NCI-H2029 treated with DMSO at 0.1 percent for 48 hours (cell line): ENCODE measurements at places on chromosomes 7 and 10.

DNA sequence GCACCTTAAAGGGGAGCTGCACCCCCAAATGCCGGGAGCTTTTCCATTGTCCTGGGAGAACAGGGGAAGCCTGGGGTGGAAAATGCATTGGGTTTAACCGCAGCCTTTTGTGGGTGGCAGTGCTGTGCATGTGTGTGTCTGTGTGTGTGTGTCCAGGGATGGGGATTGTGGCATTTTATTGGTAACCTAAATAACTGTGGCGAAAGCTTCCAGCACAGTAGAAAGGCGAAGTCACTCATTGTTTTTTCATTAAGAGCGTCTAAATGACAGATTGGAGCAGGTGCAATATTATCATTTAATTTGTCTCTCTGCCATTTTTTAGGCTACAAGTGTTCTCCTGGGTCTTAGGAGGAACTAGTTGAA lies 55.1 kb downstream of the INSIG1 start:
- no peak for DNase-seq

GRCh38 chr10:113788604-113789083 lies 37.2 kb downstream of the PLEKHS1 start:
- DNase-seq, result no peak

- no peak for DNase-seq
Measured at GRCh38 chr7:141355032-141355431, 196.2 kb upstream of the AGK start.

DNA sequence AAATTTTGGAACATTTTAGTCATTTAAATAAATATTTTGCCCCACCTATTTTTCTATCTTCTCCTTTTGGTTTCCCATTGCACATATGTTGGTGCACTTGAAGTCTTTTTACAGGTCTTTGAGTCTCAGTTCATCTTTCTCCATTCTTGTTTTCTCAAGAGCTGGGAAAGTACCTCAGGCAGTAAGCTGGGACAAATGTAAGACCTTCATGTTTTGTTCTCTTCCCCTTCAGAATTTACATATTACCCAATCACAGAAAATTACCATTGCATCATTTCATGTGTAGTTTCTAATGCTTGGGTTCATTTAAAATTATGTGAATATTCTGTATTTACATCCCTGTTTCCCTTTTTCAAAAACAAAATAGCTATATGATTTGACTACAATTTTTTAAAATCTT lies 1150.0 kb upstream of the POT1 start:
- no peak for DNase-seq

DNA sequence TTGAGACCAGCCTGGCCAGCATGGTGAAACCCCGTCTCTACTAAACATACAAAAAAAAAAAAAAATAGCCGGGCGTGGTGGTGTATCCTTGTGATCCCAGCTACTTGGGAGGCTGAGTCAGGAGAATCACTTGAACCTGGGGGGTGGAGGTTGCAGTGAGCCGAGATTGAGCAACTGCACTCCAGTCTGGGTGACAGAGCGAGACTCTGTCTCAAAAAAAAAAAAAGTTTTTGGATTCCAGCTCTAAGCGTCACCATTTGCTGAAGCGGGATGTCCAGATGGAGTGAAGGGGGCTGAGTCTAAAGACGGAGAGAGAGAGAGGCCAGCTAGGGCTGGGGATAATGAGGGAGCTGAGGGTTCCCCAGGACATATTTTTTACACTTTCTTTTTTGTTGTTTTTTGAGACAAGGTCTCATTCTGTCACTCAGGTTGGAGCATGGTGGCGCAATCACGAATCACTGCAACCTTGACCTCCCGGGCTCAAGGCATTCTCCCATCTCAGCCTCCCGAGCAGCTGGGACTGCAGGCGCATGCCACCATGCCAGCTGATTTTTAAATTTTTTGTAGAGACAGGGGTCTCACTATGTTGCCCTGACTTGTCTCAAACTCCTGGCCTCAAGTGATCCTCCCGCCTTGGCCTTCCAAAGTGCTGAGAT lies 9.4 kb upstream of the HK1 start:
- no peak for DNase-seq

GRCh38 chr10:100208276-100208675 lies 21.1 kb downstream of the CHUK start:
- DNase-seq, result no peak

- DNase-seq, result no peak
Measured at GRCh38 chr10:131901181-131901829, 497 bp downstream of the PPP2R2D start.

- no peak for DNase-seq
Measured at GRCh38 chr10:8975535-8975934, 921.0 kb downstream of the GATA3 start.

- DNase-seq, result no peak
Measured at GRCh38 chr10:107160866-107161265, 3.6 kb downstream of the SORCS1 start.

DNA sequence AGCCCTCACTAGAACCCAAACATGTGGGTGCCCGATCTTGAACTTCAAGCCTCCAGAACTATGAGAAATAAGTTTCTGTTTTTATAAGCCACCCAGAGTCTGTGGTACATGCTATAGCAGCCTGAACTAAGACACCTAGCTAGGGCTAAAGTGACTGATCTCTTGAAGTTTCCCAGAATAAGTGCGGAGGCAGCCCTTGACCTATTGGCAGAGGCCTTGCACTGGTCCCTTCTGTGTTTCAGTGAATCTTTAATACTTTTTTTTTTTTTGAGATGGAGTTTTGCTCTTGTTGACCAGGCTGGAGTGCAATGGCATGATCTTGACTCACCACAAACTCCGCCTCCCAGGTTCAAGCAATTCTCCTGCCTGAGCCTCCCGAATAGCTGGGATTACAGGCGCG lies 85.1 kb downstream of the SVOPL start:
- no peak for DNase-seq

GRCh38 chr10:107474650-107475049 lies 310.1 kb upstream of the SORCS1 start:
- DNase-seq, result no peak

GRCh38 chr10:130470973-130471372 lies 334.8 kb downstream of the GLRX3 start:
- DNase-seq, result no peak

DNA sequence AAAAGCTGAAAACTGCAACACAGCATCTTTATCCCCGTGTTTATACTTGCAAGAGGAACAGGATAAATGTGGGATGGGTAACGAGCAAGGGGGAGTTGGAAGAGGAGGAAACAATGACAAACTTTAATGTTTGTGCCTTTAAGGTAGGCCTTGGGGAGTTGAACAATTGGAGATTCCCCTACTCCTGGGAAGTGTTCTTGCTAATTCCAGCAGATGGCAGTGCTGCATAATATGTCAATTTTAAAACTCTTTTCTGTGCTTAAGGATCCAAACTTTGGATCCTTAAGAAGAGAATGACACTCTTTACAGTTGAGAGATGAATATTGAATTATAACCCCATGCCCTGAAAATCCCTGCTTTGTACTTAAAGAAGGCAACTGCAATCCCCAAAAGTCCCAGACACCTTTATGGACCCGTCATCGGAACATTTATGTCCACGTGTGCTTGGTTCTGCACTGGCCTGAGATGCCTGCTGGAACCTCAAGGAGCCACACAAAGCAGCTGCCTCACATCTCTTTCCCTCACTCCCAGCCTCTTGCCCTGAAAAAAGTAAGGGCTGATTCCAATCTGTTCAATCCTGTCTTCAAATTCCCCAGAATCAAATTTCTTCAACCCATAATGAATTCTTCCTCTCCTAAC lies 12.0 kb downstream of the IFIT5 start:
- no peak for DNase-seq

- no peak for DNase-seq
Measured at GRCh38 chr7:7731732-7732131, 13.3 kb upstream of the RPA3 start.

DNA sequence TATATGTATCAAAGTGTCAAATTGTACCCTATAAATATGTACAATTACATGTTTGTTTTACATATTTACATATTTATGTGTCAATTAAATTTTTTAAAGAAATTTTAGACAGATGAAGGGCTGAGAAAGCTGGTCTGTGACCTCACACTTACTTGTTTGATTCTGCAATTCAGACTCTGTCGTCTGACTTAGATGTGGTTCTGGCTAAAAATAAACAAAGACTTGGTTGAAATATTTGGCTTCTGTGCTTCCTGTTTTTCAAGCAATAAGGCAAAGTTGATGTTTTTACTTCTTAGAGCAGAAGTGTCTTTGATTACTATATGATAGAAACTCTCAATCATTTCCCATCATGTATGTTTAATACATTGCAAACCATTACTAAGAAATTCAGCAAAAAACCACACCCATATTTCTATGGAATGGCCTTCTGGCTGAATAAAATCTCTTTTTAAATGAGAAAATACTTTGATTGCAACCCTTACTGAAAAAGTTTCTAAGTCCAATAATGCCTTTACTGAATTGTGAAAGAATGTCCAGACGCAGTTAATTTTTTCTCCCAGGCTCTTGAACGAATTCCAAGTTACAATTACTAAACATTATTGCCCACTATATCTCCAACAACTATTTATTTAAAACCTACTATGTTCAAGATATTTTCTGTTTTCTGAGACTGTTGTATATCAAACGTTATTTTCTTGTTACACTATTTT lies 59.5 kb upstream of the PRKG1 start:
- no peak for DNase-seq

GRCh38 chr7:16755397-16755796 lies 1.8 kb downstream of the TSPAN13 start:
- DNase-seq, result no peak

DNA sequence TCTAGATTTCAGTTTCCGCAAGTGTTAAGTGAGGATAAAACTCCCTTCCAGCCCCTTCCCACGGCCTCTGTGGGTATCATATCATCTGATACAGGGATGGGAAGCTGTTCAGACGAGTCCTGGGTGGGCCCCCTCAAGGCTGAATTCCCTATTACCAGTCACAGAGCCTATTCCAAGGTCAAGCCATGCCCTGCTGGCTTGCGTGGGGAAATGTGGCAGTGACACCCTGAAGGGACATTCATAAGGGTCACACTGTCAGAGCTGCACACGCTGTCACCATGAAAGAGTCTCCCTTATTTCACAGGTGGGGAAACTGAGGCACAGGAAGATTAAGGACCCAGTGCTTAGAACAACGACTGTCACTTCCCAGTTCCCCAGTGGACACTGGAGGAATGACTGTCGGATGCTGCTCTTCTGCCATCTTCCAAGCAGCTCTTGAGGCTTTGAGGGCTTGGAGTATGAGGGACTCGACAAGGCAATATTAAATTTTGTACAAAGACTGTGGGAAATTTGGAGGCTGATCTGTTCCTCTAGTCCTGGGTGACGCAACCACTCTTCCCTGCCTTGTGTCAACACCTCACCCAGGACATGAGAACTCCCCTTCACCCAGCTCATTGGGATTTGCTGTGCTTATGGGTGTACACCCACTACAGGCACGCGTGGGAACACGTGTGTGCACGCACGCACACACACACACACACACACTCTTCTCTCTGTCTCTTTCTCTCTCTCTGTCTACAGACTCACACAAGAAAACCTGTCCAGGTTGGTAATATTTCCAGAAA lies 386.0 kb downstream of the RPS24 start:
- no peak for DNase-seq

- no peak for DNase-seq
Measured at GRCh38 chr7:73896454-73896853, 35.5 kb downstream of the TMEM270 start.

DNA sequence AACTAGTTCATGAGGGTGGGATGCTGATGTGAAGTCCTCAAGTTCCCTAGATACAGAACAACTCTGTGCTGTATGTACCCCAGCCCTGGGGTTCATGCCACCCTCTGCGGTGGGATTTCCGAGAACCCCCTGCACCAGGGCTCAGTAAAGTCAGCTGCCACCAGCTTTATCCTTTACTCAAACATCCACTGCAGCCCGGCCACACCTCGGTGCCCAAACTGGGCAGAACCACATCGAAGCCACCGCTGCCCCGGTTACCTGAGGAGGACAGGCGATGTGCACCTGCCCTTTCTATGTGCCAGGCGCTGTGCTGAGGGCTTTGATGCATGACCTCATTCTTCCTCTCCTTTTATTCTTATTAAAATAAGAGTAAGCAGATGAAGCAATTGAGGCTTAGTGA lies 9.9 kb upstream of the CALML5 start:
- DNase-seq, result no peak

- no peak for DNase-seq
Measured at GRCh38 chr7:44716205-44716604, 32.4 kb upstream of the ZMIZ2 start.

DNA sequence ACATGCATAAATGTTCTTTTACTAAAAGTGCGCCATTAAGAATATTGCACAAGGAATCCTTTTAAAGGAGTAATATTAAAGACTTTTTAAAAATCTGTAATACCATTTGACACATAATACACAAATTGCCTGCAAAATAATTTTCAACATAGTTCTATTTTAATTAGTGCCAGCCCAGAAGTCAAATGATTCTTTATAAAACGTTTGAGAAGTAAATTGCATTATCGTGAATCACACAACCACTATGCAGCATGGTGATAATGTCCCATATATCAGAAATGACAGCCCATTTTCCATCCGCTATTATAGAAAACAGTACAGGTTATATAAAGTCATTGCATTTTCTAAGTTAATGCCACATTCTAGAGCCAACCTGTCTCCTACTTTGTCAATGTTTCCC lies 324.0 kb downstream of the IPMK start:
- DNase-seq, result no peak

DNA sequence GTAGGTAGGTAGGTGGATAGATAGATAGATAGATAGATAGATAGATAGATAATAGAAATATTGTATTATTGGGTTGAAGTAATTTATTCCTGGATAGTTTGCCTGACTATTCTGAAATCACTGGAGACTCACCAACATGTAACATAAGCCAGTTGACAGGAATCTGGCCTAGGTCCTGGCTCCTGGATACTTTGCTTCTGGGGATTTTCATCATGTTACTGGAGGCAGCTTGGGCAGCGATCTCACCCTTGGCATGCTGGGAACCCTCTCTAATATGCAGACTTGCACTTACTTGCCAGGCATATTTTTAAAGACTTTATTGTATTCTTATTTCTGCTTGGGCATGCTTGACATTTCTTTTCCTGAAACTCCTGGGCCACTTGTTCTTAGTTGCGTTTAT lies 709.1 kb upstream of the FZD8 start:
- DNase-seq, result no peak

GRCh38 chr7:15765753-15766152 lies 79.3 kb upstream of the MEOX2 start:
- no peak for DNase-seq

GRCh38 chr10:124384591-124385190 lies 34.0 kb downstream of the OAT start:
- no peak for DNase-seq

DNA sequence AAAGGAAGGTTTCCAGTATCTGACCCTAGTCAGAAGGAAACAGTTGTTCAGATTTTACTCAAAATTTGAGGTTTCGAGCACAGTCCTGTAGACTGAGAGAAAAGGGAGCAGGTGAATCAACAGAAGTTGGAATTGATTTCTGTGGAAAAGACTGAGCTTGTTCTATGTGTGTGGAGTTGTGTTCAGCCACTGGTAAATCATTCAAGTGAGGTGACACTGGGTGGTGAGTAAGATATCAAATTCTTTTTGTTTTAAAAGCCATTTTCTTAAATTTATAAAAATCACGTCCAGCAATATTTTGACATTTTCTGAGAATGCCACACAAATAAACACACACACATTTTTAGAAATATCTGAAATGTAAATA lies 165.1 kb downstream of the HGF start:
- DNase-seq, result no peak

GRCh38 chr7:43384616-43385308 lies 198.1 kb upstream of the STK17A start:
- no peak for DNase-seq

GRCh38 chr10:30420766-30421165 lies 13.2 kb upstream of the MAP3K8 start:
- no peak for DNase-seq

- peak; percentile 2 for DNase-seq
Measured at GRCh38 chr10:16436367-16436757, 448 bp upstream of the PTER start.

GRCh38 chr7:29995652-29996051 lies 6.1 kb upstream of the SCRN1 start:
- no peak for DNase-seq
